ENCODE measurements at places on chromosomes 7 and 10.

GRCh38 chr7:90025771-90026170, 128.5 kb upstream of the STEAP1 start:
- DNase-seq, result no peak

DNA sequence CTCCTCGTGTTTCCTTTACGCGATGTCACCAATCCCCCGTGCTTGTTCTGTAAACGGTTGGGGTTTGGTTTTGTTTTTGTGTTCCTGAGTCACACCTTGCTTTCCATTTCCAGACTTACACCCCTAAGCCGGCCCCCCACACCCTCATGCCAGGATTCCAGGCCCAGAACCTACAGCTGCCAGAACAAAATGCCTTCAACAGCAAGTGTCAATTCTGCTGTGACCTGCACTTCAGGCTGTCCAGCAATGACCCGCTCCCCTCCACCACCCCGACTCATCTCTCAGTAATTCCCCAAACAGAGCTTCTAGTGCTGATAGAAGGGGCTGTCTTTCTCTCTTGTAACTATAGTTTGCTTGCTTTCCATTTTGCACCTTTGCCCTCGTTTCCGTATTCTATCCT, 722.1 kb upstream of the CELF2 start:
- no peak for DNase-seq

DNA sequence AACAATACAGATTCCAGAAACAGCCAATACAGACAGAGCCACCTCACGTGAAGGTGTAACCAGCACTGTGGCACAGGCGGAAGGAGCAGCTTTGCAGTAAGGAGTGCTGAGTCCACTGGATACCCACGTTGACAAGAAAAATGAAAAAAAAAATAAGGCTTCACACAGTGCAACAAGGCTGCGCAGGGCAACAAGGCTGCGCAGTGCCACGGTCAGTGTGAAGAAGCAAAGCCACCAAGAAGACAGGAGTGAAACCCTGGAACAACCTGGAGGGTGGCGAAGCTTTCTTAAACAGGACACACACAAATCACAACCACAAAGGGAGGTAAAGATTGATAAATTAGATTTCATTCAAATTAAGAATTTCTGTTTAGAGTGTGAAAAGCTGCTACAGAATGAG, 204.0 kb downstream of the MAD1L1 start:
- peak; percentile 2 for DNase-seq

DNA sequence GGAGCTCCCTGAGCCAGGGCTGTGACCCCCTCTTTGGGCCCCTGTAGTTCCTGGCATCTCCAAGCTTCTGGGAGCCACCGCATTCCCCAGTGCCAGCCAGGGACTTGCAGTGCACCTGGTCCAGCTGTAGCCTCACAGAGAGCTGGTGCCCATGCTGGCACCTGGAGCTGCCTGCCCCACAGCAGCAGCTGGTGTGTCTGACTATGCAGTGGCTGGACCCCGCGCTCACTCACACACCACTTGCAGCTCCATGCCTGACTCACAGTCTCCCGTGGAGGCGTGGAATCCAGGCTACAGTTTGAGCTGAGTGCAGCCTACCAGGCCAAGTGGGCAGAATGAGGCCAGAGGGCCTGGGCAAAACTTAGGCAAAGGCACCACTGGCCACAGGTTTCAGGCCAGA, 102.2 kb upstream of the NAMPT start:
- no peak for DNase-seq

GRCh38 chr7:110090110-110090820, 1000.7 kb upstream of the LRRN3 start:
- no peak for DNase-seq

- no peak for DNase-seq
Observed at GRCh38 chr10:92790440-92790839, 57.9 kb upstream of the EXOC6 start.

GRCh38 chr7:2036786-2037185, 196.0 kb downstream of the MAD1L1 start:
- peak; percentile 10 for DNase-seq

GRCh38 chr10:16478801-16479200, 42.0 kb downstream of the PTER start:
- no peak for DNase-seq

GRCh38 chr7:156224833-156225225, 412.6 kb upstream of the SHH start:
- DNase-seq, result no peak

DNA sequence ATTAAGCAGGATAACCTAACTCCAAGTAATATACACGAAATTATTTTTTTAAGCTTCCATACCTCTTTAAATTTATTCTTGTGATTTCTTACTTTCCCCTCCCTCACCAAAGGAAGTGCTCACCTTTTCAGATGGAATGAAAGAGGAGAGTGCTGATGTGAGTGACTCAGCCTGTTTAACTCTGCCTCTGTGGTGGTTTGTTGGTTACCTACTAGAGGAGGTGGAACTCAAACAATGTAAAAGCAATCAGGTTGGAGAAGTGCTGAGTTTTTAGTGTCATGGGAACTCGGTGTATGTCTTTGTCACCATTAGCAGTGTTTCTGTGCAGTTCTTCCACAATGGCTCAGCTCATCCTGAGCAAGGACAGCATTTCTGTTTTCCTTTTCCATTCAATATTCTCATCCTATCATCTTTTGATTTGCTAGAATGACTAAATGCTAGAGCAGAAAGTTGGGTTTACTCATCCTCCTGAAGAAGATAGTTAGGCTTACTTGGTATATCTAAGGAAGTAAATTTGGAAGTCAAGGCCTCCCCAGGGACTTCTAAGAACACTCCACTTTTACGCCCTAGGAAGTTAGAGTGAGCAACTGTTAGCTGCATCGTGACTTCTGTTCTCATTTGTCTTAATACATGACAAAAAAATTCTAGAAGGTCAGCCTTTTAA, 6.0 kb downstream of the ADD3 start:
- DNase-seq, result no peak

- DNase-seq, result no peak
Observed at GRCh38 chr10:49596836-49597235, 13.3 kb upstream of the SLC18A3 start.

DNA sequence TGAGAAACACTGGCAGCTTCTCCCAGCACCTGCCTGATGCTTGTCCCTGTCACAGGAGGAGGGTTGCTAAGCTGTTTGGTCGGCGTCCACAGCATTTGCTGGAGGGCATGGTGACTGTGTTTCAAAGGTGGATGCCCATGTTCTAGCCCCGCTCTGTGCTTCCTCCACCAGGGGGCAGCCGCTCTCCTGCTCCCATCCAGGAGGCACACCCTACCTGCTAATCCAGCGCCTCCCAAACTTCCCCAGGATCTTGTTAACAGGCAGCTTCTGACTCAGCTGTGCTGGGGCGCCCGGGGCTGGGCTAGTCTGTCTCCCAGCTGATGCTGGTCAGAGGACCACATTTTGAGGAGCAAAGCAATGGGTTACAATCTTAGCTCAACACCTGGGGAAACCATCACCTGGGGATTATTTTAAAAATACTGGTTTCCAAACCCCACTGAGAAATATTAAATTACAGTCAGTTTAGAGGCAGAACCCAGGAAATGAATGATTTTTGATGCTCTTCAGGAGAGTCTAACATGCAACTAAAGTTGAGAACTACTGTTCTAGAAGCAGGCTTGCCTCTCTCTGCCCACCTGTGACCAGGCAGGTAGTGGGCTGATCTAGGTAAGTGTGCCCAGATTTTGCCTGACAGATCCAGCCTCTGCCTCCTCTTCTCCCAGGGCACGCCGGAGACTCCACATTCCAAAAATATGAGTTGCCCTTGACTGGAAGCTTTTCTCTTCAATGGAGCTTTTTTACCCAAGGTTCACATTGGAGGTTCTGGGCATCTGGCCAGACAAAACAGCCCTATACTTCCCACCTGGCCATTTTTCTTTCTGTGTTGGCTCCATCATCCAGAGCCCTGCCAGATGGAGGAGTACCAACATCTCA, 92.7 kb upstream of the GPR26 start:
- no peak for DNase-seq

DNA sequence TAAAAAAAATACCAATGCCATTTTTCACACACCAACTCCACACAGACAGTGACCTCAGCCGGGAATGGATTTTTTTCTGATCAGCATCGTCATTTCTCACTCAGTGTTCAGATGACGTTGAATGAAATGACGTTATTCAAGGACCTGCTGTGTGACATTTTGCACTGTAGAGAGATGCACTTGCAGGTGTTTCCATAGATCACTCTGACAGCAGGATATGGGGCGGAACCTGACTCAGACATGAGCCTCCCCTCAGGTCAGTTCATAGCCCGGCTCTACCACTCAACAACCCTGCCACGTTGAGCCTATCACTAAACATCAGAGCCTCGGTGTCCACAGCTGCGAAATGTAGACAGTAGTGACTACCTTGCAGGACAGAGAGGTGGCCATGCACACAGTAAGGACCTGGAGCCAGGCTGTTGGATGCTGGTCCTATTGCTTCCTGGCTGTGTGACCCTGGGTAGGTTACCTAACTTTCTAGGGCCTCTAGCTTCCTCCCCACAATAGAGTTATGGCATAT, 41.4 kb upstream of the ANTXRL start:
- DNase-seq, result no peak

DNA sequence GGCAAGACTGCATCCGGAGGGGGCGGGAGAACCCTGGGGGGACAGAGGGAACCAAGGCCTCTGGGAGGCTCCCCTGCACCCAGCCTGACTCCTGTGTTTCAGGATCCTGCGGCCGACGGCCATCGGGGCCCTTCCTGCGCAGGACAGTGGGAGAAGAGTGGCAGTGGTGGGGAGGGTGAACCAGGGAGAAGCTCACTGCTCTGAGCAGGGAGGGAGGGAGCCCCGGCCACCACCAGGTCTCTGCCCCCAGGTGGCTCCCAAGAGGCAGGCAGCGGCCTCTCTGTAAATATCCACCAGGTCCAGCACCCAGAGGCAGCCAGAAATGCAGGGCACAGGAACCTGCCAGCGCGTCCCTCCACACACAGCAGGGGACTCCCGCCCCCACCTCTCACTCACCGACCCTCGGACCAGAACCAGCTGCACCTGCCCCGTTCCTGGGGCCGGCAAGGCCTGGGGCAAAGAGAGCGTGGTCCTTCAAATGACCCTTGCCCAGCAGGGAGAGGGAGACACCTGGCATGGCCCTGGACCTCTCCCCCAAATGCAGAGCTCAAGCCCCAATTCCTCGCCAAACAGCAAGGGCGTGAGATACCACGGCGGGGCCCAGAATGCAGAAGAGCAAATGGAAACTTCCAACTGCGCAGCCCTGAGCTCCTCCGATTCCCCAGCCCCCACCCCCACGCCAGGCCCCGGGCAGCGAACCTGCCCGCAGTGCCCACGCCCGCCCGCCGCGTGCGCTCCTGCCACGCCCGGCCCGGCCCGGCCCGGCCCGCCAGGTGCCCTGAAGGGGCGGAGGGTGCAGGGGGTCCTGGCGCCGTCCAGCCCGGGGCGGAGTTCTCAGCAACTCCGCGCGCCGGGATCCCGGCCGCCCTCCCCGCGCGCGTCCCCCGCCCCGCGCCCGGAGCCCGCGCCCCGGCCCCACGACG, 805 bp downstream of the RASGEF1A start:
- DNase-seq, result peak; percentile 44

DNA sequence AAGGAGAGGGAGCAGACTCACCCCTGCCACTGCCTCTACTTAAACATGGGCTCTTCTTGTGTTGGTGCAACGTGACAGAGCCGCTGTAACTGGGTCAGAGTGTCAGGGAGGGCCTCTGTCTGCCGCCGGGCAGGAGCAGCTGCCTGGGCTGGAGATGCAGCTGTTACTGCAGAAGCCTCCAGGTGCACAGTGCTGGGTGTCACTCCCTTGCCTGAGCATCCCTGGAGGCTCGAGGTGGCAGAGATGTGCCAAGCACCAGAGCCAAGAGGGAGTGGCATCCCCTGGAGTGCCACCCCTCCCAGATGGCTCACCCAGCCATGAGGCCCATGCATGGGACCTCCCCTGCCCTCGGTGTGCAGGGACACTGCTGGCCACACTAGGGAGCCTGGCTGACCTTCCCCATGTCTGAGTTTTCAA, 145.7 kb downstream of the PRPF18 start:
- no peak for DNase-seq

DNA sequence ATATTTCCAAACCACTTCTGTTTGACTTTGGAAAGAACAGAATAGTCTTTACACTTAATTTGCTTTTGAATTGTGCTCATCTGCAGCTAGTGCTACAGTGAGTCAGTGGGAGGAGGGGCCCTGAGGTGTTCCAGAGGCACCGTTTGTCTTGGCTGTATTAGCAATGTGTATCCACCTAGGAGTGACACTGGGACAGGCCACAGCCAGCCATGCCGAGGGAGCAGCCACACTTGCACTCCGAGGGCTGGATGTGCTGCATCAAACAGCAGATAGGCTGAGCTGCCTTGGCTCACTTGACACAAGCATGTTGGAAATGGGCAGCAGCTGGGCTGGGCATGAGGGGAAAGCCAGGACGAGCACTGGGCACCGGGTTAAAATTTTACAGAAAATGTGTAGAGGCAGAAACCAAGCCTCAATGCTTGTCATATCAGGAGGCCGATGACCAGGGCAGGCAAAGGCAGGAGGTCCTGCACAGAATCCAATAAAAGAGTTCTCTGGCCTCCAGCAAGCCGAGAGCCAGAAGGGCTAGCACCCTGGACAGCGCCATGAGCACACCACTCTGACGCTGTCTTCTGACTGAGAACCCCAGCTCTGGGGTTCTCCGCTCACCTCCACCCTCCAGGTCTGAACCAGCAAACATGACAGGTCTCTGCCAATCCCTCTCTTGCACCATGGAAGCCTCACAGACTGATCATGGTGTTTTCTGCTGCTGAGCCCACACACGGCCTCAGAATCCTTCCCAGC, 163.3 kb downstream of the GRID1 start:
- no peak for DNase-seq

Data from dorsolateral prefrontal cortex (tissue), 122 donors.